SHP77 (cell line): ENCODE measurements at places on chromosomes 6 and 20.

GRCh38 chr6:116666869-116667268 lies 1.7 kb downstream of the ZUP1 start:
- DNase-seq = no peak

DNA sequence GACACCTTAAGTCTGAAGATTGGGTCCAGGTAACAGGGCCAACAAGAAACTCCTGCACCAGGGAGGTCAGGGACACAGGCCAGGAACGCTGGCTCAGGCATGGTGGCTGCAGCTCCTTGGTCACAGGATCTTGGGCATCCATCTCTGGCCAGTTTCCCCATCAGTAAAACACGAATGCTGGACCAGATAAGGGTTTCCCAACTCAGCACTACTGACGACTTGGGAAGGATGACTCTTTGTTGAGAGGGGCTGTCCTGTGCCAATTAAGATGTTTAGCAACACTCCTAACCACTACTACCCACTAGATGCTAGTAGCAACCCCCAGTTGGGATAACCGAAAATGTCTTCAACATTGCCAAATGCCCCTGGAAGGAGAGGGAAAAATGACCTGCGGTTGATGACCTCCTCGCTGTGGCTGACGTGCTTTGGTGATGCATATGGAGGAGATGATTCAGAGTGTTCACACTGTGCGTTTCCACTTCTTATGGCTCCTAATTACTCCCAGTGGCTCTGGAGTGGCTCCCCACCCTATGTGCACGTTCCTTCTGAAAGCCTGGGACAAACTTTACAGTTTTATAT lies 261.9 kb downstream of the CDH26 start:
- no peak for DNase-seq

DNA sequence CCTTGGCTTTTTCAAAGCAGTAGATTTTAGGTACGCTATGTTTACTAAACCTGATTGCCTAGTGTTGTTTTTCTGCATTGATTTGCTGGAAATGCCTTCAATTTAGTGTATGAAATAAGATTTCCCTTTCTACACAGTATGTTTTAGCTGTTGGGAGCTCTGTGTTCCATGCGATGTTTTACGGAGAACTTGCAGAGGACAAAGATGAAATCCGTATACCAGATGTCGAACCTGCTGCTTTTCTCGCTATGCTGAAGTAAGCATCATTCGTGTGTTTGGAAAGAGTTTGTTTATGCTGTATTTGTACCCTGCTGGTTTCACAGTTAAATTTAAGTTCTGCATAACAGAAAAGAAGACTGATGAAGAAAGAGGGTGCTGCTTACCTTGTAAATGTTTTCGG lies 1.9 kb downstream of the BTBD3 start:
- DNase-seq = peak; percentile 21

- DNase-seq = no peak
These were observed 159.8 kb upstream of the ECI2 start for GRCh38 chr6:4295058-4295782.

DNA sequence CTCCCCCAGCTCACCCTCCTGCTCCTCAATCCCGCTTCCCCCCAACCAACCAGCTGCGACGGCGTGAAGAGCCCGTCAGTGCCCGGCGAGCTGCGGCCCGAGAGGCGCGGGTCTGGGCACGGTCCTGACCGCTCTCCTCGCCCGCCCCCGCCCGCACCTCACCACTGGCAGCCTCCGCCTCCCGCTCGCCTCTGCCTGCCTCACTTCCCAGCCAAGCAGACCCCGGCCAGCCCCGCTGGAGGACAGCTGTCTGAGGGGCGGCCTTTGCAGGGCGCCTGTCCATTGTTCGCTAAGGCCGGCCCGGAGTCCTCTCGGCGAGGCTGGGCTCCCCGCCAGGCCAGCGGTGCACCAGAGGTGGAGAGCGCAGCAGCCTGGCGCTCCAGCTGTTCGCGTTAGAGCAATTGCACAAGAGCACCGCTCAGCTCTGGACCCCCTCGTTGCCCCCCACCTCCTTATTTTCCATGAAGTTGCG lies 1.3 kb downstream of the SOBP start:
- DNase-seq = peak; percentile 54

- no peak for DNase-seq
These were observed 34.0 kb downstream of the GNAS start for GRCh38 chr20:58886546-58886945.

GRCh38 chr6:100663219-100663863 lies 198.6 kb upstream of the SIM1 start:
- no peak for DNase-seq

GRCh38 chr20:9392892-9393857 lies 121.2 kb upstream of the LAMP5 start:
- peak; percentile 73 for DNase-seq

DNA sequence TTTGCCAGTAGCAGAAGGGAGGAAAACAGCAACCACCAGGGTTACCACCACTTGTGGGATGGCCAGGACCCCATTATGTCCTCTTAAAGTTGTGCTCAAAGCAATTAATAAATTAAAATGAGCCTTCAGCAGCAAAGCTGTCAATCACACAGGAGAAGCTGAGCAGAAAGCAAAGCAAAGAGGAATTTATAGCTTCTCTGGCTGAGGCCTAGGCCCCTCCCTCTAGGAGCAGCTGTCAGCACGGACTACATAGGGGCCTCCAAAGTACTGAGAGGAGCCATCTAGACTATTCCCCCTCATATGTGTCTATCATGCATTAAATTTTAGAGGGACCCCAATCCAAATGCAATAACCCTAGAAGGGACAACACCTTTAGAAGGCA lies 6.4 kb downstream of the CCND3 start:
- DNase-seq = no peak

DNA sequence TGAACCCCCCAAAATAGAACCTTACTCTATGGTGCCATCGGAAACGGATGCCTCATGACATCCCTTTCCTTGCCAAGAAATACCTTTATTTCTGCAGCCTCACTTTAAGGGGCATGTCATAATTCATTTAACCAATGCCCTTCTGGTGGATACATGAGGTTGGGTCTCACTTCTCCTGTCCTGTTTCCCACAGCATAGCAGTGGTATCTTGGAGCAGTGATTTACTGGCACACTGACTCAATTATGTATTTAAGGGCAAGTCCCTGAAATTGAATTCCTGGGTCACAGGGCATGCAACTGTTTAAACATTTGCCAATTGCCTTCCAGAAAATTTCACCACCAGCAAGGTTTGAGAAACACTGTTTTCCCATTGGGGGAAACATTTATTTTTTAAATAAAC lies 639 bp upstream of the LBP start:
- DNase-seq = no peak

GRCh38 chr6:137775227-137775626 lies 91.8 kb upstream of the TNFAIP3 start:
- no peak for DNase-seq

DNA sequence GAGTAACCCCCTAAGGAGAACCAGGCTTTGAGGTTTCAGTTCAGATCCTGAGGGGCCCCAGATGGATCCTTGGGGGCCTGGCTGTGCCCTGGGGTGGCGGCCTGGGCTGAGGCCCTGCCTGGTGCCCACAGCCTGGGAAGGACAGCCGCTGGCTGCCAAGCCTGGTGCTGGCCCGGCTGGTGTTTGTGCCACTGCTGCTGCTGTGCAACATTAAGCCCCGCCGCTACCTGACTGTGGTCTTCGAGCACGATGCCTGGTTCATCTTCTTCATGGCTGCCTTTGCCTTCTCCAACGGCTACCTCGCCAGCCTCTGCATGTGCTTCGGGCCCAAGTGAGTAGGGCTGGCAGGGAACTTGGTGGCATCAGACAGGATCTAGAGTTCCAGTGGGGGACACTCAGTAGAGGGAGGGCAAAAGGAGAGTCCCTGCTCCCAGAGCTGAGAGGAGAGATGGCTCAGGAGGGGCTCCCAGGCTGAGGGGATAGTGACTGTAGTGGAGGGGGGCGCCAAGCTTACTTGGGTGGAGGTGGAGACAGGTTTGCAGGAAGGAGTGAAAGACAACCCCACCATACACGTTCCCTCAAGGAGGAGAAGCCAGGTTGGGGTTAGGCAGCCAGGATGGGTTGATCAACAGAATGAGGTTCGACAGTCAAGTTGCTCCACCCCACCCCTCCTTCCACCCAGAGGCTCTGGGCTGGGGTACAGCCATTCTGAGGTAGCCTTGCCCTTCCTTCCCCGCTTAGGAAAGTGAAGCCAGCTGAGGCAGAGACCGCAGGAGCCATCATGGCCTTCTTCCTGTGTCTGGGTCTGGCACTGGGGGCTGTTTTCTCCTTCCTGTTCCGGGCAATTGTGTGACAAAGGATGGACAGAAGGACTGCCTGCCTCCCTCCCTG lies 9.5 kb downstream of the SLC29A1 start:
- no peak for DNase-seq

- DNase-seq = no peak
These were observed 28.6 kb upstream of the CDKN1A start for GRCh38 chr6:36649701-36650484.

- peak; percentile 69 for DNase-seq
These were observed 129.1 kb downstream of the PACRG start for GRCh38 chr6:162856885-162857284.

GRCh38 chr6:22008248-22008836 lies 288.5 kb downstream of the PRL start:
- no peak for DNase-seq

DNA sequence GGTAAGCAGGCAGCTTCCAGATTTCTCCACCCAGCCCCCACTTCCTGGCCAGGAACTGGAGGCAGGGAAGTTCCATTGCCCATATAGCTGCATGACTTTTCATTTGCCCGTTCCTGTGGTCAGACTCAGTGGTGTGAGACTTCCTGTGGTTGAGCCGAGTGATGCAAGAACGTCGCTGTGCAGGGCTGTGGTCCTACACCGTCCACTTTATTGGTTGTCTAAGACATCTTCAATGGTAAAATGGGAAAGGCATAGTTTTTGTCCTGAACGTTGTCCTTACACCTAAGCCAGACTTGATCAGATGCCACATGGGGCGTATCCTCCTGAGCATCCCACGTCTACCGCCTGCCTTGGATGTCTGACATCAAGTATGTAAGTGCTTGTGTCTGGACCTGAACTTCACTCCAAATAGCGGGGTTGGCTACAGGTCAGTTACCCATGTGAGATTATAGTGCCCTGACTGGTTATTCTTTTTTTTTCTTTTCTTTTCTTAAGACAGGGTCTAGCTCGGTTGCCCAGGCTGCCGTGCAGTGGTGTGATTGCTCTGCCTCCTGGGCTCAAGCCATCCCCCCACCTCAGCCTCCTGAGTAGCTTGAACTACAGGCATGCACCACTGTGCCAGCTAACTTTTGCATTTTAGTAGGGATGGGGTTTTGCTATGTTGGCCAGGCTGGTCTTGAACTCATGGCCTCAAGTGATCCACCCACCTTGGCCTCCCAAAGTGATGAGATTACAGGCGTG lies 25.9 kb upstream of the GTSF1L start:
- DNase-seq = no peak

- DNase-seq = no peak
These were observed 401.5 kb upstream of the SASH1 start for GRCh38 chr6:147941143-147941542.

DNA sequence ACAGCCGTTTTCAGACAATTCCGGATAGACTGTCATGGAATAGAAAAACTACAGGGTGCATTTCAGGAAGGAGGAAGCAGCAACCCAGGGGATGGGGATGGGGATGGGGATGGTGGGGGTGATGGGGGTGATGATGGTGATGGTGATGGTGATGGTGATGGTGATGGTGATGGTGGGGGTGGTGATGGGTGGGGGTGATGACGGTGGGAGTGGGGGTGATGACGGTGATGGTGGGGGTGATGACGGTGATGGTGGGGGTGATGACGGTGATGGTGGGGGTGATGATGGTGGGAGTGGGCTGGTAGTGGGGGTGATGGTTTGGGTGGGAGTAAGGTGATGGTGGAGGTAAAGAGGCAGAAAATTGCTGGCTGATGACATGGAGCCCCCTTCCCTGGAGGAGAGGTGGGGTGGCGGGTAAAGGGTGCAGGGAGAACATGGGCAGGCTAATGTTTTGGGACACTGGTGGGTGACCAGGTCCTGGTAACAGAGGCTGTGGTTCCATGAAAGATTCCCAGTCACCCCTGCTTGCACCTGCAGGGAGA lies 17.5 kb downstream of the LAMA5 start:
- DNase-seq = no peak

GRCh38 chr6:2434912-2435311 lies 189.5 kb upstream of the GMDS start:
- no peak for DNase-seq

DNA sequence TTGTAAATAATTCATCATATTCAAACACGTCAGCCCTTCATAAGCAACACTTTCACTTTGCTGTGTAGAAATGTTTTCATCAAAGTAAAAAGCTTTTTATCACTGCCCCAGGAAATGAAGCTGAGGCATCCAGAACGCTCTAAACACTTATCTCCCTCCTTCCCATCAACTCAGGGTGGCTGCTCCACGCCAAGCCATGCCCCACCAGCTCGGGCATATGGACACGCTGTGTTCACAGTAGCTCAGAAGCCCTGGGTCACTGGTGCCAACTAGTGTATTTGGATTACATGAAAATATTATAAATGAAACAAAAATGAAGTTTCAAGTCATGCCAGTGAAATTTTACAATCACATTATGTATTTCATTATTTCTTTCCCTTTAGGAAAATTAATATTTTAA lies 10.3 kb downstream of the PDE10A start:
- DNase-seq = no peak

- DNase-seq = no peak
These were observed 116.5 kb upstream of the ARG1 start for GRCh38 chr6:131456565-131456964.

- DNase-seq = peak; percentile 66
These were observed 26.9 kb downstream of the CFAP61 start for GRCh38 chr20:20079102-20079784.

DNA sequence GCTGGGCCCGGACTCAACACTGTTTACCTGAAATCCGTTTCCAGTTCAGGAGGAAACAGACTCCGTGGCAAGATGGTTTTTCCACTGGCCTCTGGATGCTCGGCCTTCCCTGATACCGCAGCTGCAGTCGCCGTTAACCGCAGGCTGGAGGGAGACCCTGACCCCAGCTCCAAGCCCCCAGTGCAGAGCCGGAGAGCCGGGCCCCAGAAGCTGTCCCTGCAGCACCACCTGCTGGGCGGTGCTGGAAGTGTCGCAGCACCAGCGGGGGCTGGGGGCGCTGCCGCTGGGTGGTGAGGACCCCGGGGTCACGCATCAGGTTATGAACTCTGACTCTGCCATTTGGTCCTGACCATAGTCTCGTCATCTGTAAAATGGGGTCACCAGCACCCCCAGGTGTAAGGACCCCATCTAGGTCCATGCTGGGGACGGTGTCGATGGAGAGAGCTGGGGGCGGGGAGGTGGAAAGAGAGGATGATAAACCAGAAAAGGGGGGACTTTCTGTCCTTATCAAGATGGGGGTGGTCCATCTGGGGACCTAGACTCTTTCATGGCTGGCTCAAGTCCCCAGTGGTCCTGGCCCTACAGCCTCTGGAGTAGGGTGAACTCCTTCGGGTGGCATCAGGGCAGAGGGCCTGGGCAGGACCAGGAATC lies 20.8 kb upstream of the CHRNA4 start:
- no peak for DNase-seq

- peak; percentile 96 for DNase-seq
These were observed 21.6 kb downstream of the DLL1 start for GRCh38 chr6:170269151-170269845.

GRCh38 chr6:135226537-135226936 lies 45.4 kb downstream of the MYB start:
- DNase-seq = no peak

- no peak for DNase-seq
These were observed 203.4 kb downstream of the PTPRT start for GRCh38 chr20:42986143-42986773.

GRCh38 chr20:63145156-63145555 lies 70.8 kb downstream of the YTHDF1 start:
- peak; percentile 34 for DNase-seq

- DNase-seq = no peak
These were observed 105.0 kb upstream of the HDDC2 start for GRCh38 chr6:125406741-125407140.
